Effector memory CD8-positive, alpha-beta T cell (primary cell): ENCODE measurements at places on chromosomes 11 and 22.

DNA sequence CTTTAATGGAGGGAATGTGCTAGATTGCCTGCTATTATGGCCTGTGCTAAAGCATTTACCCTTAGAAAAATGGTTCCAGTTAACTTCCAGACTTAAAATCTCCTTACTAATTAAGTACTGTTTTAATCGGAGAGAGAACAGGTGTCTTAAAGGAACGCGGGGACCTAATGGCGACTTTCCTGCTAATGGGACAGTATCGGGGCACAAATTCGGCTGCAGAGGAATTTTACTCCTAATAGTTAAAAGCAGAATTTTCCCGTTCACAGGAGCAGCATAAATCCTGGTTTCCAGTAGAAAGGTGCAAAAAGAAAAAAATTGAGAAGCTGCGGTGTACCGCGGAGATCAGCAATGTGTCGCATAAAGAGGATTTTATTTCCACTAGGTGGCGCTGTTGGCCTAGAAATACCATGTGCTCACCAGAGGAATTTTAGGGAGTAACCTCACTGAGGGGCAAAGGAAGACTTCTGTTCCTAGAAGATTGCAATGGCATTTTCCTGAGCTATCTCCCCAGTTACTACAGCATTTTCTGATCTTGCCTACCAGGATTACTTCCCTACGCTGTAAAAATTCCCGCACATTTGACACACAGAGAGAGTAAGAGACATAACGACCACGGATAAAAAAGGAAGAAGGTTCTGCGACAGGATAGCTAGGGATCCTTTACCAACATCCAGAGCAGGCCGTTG lies 44.5 kb downstream of the ZNF280B start:
- peak; percentile 49 for DNase-seq

DNA sequence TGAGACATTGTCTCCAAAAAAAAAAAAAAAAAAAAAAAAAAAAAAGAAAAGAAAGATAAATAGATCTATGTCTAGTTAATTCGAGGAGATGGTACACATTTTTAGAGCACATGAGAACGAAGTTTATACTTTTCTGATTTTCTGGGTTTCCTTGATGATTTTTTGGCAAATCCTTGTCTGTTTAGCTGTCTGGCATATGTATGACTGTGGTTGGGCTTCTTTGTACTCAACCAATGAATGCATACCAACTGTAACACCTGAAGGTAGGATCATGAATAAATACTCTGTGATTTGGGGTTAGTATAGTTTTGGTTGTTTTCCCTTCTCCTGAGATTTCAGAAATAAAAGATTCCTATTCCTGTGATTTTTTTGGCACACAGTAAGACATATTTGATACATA lies 63.1 kb downstream of the ARHGEF12 start:
- no peak for DNase-seq

DNA sequence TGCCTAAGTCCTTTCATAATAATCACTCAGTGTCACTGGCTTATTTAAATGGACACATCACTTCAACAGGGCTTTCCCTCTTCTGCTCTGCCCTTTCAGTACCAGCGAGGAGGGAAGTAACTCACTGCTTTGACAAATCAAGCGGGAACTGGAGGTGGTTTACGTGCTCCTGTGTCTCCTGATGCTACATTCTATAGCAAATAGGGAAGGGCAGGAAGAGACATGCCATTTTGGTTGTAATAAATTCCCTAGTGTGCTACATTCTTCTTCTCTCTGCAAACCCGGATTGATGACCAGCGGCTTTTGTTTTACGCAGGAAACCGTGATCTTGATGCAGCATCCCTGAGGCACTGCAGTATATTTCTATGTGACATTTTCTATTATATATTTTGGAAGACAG lies 371.1 kb upstream of the SYN3 start:
- DNase-seq = no peak

- no peak for DNase-seq
These were observed 77.2 kb upstream of the FTH1 start for GRCh38 chr11:62044639-62045121.

- no peak for DNase-seq
These were observed 80.2 kb downstream of the TBC1D22A start for GRCh38 chr22:46842606-46843005.

- DNase-seq = no peak
These were observed 562.0 kb downstream of the MN1 start for GRCh38 chr22:27239520-27239919.

DNA sequence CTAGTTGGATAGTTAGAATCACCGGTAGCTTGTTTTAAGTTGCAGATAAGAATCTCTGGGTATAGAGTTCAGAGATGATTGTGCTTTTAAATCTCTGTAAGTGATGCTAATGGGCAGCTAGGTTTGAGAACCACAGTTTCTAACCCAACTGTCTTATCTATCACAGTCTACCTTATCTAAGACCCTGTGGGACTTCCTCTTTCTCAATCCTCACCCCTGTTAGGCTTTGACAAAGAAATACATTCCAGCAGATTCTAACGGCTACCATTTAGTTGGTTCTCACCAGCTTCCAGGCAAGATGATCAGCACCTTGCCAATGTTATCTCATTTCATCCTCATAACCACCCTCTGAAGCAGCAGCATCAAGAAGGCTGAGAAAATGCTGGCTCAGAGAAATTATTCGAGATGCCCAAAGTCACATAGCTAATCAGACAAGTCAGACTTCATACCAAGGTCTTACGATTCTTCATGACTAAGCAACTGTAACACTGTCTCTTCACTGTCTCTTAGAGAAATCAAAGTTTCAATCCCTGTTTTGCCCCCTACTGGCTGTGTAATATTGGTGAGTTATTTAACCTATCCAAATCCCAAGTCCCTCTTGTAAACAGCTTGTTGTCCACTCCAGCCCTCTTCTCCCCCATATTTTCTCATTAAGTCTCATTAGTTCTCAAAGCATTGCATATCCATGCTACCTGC lies 192.4 kb upstream of the API5 start:
- no peak for DNase-seq

GRCh38 chr22:25566898-25567235 lies 2.4 kb downstream of the GRK3 start:
- DNase-seq = no peak

DNA sequence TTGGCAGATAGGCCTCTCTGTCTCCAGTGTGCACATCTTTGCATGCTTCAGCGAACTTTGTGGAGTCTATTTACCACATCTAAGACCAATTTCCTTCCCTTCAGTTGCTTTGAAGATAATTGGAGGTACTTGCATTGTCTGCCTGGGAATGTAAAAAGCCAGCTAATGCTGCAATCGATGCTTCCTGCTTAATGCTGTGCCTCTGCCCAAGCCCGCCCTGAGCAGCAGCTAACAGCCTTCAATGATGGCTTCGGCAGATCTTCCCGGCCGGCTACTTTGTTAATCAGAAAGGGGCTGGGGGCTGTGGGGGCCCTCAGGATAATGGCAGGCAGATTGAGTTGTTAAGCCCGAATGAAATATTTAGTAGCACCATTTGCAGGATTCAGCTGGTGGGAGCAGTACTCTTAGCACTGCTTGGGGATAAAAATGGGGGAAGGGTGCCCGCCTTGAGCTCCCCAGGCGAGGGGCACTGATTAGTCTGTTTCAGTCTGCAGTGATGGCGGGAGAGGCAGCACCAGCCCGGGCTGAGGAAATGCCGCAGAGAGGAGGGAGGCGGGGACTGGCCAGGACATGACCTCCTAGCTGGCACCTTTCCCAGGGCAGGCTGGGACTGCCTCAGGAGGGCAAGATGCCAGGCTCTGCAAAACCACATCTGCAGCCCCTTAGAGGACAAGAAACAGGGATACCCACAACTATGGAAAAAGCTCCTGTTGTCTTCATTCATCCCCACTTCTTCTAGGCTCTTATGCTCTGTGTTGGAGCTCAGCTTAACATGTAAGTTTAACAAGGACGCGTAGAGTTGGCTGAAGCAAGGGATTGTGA lies 460.0 kb downstream of the BUD13 start:
- DNase-seq = no peak

DNA sequence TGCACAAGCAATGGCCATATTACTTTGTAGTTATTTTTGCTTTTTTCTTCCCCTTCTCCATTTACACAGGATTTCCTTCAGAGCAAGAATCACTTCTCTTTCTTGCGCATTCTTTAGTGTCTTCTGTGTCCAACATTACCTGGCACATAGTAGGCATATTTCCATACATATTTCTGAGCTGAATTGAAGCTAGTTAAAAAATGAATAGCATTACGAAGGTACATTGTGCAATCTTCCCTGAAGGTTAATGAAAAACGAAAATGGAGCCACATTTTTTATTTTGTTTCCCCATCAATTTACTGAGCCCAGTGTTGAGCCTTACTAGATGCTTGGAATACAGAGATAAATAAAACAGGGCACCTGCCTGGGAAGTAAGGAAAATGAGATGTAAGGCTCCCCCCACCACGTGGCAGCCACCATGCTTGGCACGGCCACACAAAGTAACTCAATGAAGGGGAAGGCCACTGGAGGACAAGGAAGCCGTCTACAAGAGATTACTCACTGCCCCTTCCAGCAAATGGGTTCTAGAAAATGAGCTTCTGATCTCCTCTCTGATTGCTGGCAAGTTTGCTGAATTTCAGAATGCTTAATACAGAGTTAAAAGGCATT lies 381.9 kb downstream of the LARGE1 start:
- DNase-seq = no peak

GRCh38 chr22:37225481-37225880 lies 13.2 kb upstream of the SSTR3 start:
- DNase-seq = no peak

GRCh38 chr22:23219822-23220484 lies 39.6 kb downstream of the BCR start:
- peak; percentile 29 for DNase-seq

- DNase-seq = no peak
These were observed 257.7 kb upstream of the NARS2 start for GRCh38 chr11:78832226-78832947.

- DNase-seq = no peak
These were observed 817 bp downstream of the ARL2 start for GRCh38 chr11:65014726-65015227.

DNA sequence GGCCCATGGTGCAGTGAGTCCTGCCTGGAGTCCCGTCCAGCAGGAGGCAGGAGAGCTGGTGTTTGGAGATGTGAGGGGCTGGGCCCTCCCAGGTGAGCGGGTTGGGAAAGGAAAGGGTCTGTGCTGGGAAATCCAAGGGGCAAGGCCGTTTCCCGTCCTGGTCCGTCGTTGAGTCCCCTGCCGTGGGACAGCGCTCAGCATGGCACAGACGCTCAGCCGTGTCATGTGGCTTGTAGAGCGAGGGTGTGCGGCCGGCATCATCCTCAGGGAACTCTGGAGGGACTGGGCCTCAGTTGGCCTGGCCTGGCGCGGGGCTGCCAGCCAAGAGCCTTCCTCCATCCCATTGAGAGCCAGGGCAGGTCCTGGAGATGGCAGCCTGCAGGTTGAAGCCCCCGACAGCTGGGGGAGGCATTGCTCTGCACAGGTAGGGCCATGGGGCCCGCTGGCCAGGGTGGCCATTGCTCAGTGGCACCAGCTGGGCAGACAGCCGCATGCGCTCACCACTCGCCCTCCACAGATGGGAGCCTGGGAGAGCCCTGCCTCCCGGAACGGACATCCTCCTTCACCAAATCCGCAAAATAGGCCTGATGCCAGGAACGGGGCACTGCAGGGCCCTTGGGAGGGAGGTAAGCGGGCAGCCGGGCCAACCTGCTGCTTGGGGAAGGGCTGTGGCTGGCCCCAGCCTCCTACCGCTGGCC lies 28.7 kb downstream of the KCNQ1 start:
- no peak for DNase-seq

DNA sequence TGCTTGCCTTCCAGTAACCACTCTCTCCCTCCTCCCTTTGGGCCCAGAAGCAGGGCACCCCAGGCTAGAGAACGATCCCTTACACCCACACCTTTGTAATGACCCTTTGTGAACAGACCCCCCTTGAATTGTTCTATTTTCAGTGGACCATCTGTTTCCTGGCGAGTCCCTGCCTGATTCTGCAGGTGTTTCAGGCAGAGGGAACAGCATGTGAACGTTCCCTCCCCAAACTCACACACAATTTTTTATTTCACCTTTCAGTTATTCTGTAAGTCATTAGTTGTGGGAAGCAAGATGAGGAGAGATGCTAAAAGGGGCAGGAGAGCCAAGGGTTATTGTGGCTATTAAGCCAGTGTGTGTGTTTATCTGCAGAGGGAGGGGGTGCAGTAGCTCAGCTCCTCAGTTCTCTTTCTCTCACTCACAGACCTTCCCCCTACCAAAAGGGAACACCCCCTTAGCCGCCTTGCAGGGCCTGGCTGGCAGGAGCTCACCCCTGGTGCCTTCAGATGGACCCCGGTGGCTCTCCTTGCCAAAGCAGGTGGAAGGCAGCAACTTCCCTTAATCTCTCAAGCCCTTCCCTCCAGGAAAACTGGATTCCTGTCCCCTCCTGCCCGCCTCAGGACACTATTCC lies 64.8 kb upstream of the SPON1 start:
- no peak for DNase-seq

- peak; percentile 59 for DNase-seq
These were observed 89.9 kb upstream of the APOA1 start for GRCh38 chr11:116927163-116927974.

GRCh38 chr22:39117585-39118191 lies 20.6 kb downstream of the APOBEC3H start:
- DNase-seq = peak; percentile 70

GRCh38 chr11:5368502-5369043 lies 15.0 kb upstream of the OR51M1 start:
- no peak for DNase-seq

DNA sequence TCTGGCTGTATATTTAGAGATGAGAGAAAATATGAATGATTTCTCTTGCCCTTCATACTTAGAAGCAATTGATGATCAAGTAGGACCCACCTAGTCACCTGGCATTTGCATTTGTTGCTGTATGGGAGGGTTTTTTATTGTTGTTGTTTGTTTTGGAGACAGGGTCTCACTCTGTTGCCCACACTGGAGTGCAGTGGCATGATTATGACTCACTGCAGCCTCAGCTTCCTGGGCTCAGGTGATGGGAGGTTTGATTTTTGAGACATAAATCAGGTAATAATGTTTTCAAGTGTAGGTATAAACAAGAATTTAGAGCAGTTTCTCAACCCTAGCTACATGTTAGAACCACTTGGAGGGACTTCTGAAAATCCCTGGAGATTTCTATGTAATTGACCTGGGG lies 63.0 kb downstream of the TNRC6B start:
- no peak for DNase-seq

GRCh38 chr11:85182441-85183387 lies 444.4 kb downstream of the DLG2 start:
- DNase-seq = no peak

DNA sequence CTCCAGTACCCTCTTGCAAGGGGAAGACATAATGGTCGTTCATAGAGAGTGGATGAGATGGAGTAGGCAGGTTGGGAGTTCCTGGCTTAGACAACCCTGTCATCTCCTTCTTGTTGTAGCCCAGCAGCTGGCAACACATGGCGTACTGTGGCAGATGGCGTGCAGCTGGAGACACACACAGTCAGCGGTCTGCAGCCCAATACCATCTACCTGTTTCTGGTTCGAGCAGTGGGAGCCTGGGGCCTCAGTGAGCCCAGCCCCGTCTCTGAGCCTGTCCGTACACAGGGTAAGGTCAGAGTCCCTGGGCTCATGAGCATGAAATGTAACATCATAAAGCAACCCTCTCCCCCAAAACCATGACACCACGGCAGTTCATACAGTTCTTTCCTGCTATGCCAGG lies 8.7 kb downstream of the ROBO3 start:
- no peak for DNase-seq
